ENCODE measurements at places on chromosomes 1 and 21.
A peak's percentile ranks its signal among the peaks of the same experiment; 100 is the strongest.

- no peaks in the 10 kb centered on the region for H3K36me3 ChIP-seq
- no peak overlapping the region for H3K27ac ChIP-seq
- no peaks in the 10 kb centered on the region for H3K4me1 ChIP-seq
- H3K27me3 ChIP-seq: no peaks in the 10 kb centered on the region
- H3K4me3 ChIP-seq: no peak overlapping the region
Measured at GRCh38 chr1:109677459-109677858, 9.6 kb downstream of the GSTM2 start.

GRCh38 chr1:162878000-162878596 is 17.1 kb upstream of the CCDC190 start:
- H3K4me3 ChIP-seq: no peak overlapping the region
- no peaks in the 10 kb centered on the region for H3K4me1 ChIP-seq
- no peaks in the 10 kb centered on the region for H3K36me3 ChIP-seq
- DNase-seq: peak; percentile 63
- H3K27ac ChIP-seq: no peak overlapping the region

GRCh38 chr1:85153149-85153891 is 47.5 kb downstream of the SYDE2 start:
- no peaks in the 10 kb centered on the region for H3K36me3 ChIP-seq
- no peak overlapping the region for H3K27ac ChIP-seq
- H3K4me1 ChIP-seq: no peaks in the 10 kb centered on the region
- no peaks in the 10 kb centered on the region for H3K27me3 ChIP-seq

- H3K4me1 ChIP-seq: no peaks in the 10 kb centered on the region
- H3K4me3 ChIP-seq: no peak overlapping the region
- no peaks in the 10 kb centered on the region for H3K27me3 ChIP-seq
- DNase-seq: no peak
Measured at GRCh38 chr1:51600529-51600928, 16.4 kb upstream of the OSBPL9 start.

DNA sequence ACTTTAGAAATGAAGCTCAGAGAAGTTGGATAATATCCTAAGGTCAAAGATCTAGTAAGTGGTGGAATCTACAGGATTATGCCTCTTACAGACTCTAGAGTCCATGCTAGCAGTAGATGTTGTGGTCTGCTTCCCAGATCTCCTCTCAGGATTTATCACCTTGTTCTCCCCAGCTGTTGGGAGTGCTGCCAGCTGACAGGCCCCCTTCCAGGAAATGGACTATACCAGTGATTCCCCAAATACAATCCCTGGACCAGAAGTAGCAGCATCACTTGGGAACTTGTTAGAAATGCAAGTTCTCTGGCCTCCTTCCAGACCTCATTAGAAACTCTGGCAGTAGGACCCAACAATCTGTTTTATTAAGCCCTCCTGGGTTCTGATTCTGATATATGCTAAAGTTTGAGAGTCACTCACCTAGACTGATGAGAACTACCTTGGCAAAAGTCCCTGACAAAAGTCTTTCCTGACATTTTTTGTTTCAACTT is 24.5 kb upstream of the NTNG1 start:
- no peak overlapping the region for H3K27ac ChIP-seq
- no peaks in the 10 kb centered on the region for H3K4me1 ChIP-seq
- DNase-seq: no peak
- H3K4me3 ChIP-seq: no peak overlapping the region
- H3K27me3 ChIP-seq: no peaks in the 10 kb centered on the region

Data from pancreas (tissue), 10 donors.